ENCODE measurements at places on chromosomes 5 and 9.
A peak's percentile ranks its signal among the peaks of the same experiment; 100 is the strongest.

- DNase-seq = peak; percentile 84
Observed at GRCh38 chr5:173327948-173328843, at the start of gene STC2. TSS of gene STC2 (minus strand) at chr5:173328414. CDS start at chr5:173328193, 221 bp downstream.

DNA sequence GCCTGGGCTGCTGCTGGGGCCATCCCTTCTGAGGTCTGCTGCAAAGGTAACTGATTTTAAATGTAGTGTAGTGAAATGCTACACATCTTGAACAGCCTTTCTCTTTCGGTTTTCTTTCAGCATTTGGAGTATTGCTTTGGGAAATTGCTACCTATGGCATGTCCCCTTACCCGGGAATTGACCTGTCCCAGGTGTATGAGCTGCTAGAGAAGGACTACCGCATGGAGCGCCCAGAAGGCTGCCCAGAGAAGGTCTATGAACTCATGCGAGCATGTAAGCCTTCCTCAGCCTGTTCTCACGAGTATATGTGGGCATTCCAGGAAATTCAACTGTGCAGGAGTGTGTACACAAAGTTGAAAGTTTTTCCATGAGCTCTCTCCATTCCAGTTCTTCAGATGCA is 18.3 kb downstream of the QRFP start:
- no peak for DNase-seq

DNA sequence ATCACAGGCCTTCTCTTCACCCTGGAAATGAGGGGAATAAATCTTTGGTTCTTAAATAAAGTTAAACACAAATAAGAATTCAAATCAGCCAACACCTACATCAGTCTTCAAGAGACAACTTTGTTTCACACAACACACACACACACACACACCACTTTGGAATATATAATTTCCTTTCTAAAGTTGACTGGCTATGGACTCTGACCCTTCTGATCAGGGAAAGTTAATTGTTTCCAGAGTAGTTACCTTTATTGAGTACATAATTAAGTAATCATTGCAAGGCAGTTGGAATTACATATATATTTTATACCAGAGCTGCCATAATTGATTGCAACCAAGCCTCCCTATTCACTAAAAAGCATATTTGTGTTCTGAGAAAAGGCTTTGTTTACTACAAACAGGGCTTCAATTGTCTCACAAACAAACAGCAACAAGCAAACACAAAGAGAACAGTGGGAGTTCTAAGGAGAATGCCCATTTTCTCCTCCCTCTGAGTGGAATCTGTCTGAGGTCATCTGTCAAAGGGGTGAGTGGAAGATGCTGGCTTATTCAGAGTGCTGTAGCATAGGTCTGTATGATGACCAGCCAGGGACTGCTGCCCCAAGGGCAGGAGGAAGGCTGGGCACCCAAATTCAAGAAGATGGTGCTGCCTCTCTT is 136.6 kb downstream of the SEMA6A start:
- DNase-seq = no peak

DNA sequence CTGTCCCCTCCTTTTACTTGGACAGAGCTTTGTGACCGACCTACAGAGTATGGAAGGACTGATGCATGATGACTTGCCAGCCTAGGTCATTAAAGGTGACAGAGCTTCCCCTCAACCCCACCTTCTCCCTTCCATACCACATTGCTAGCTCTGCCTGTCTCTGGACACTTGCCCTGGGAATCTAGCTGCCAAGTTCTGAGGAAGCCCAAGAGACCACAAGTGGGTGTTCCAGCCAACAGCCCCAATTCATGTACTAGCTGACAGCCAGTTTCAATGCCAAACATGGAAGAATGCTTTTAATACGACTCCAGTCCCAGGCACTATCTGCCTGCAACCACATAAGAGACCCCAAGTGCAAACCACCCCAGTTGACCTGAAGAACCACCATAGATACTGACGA is 477.1 kb downstream of the SPOCK1 start:
- DNase-seq = no peak

Measured in type B pancreatic cell (in vitro differentiated cells).